ENCODE measurements at places on chromosomes 11 and 22.

GRCh38 chr11:60950933-60951605, 907 bp downstream of the SLC15A3 start:
- DNase-seq, result peak; percentile 80

- DNase-seq, result peak; percentile 45
These were observed 1471.6 kb downstream of the TBC1D22A start for GRCh38 chr22:48234011-48234410.

DNA sequence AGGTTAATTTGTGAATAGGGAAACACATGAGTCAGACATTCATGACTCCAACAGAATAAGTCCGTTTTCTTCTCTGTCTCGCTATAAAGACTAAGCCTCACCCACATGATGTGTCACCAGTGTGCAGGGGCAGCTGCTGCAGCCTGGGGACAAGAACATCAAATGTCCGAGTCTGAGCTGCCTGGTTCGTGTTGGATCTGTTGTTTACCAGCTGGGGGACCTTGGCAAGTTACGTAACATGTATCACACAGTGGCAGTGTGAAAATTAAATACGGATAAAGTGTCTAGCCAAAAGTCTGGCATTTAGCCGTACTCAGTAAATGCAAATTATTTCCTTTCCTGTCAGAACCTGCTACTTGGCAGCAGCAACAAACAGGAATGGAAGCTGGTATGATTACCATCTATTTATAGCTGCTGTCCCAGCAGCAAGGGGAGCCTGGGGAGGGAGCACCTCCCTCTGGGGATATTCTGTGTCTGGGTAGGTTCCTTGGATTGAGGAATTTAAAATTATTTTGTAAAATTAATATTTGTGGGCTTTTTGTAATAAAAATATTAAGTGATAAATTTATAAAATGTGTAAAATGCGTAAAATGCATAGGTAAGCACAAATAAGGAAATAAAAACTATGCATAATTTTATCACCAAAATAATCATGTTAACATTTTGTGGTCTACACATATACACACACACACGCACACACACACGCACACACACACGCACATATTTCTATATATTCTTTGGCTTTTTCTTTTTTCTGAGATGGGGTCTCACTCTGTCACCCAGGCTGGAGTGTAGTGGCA, 1.3 kb upstream of the CLDN25 start:
- DNase-seq, result no peak

GRCh38 chr11:68312780-68313573, 586 bp downstream of the LRP5 start:
- peak; percentile 71 for DNase-seq

DNA sequence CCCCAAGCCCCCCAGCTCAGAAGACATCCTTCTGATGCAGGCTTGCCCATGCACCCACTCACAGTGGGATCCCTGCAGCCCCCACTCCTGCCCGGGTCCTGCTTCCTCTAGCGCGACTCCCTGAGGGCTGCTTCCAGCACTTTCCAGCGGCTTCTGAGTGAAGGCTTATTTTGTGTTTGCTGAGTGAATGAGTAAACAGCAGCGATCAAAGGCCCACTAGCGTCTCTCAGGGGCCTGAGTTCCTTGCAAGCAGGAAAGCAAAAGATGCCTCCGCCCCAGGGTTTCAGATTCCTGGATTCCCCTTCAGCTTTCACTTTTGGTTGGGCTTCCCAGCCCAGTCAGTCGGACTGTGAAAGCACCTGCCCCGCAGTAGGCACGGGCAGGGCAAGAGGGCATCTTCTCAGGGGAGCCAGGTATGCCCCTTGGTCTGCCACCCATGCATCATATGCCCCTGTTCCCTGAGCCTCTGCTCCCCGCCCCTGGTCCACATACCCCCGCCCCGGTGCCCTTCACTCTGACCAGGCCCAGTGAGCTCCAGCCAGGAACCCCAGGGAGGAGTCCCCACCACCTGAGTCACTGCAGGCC, 9.2 kb downstream of the FADD start:
- peak; percentile 86 for DNase-seq

DNA sequence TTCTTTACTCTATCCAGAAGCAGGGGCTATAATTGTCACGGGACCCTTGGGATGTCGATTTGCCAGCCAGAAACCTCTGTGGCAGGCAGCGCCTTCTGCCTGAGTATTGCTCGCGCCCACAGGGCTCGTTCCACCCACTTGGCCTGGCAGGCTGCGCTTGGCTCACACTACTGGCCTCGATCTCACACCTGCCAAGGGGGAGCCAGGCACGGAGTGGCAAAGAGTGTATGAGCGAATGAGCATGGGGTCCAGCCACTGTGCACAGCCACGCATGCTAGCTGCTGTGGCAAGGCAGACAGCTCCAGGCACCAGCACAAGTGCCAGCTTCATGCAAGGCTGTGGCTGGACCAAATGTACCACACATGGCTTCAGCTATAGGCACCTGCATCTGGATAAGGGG, 599.8 kb downstream of the DLG2 start:
- no peak for DNase-seq

GRCh38 chr11:125773516-125773915, 5.1 kb downstream of the PATE2 start:
- no peak for DNase-seq

GRCh38 chr11:130581646-130582045, 133.2 kb downstream of the ADAMTS15 start:
- DNase-seq, result no peak

DNA sequence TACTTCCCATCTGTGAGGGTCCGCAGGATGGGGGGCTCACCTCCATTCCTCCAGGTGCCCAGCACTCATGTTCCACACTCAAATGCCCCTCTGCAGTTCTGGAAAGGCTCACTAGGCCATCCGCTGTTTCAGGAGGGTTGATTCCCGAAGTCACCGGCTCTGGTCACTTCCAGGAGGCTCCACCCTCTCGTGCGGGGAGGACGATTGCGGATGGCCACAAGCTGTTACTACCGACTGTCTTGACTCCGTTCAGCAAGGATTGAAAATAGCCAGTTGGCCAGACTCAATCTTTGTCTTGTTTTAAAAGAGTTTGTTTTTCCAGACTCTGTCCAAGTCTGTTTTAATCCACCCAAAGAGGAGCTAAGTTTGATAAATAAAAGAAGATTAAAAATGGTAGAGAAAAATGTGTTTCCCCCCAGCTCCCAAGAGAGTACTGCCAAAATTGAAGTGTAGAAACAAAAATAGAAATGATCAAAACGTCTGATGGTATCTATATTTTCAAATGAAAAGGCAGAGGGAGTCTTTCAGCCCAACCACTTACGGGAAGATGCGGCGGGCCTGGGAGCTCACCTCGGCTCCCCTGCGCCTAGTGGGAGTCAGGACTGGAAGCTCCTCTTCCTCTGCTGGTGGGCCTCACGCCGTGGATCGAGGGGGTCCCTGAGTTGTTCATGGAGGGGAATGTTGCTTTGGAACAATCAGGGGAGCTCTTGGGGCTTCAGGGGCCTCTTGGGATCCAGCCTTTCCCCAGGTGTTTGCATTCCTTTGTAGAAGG, 1280.8 kb downstream of the BRD1 start:
- no peak for DNase-seq

DNA sequence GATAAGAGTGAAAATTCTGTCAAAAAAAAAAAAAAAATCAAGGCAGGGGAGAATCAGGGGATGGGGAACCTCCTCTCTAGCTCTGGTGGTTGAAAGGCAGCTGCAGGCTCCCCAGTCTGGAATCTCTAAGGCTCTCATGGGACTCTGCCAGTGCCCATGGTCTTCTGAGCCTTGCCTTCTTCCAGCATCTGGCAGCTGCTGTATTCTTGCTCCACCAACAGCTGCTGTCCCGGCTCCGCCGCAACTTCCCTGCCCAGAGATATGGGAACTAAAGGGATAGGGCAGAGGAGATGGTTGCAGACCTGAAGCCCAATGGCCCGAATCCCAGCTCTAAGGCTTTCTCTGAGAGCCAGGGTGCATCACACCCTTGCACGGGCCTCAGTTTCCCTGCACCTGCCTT, 49.5 kb upstream of the PHF21B start:
- no peak for DNase-seq

- peak; percentile 77 for DNase-seq
These were observed 214.5 kb upstream of the UBASH3B start for GRCh38 chr11:122440811-122441665.

DNA sequence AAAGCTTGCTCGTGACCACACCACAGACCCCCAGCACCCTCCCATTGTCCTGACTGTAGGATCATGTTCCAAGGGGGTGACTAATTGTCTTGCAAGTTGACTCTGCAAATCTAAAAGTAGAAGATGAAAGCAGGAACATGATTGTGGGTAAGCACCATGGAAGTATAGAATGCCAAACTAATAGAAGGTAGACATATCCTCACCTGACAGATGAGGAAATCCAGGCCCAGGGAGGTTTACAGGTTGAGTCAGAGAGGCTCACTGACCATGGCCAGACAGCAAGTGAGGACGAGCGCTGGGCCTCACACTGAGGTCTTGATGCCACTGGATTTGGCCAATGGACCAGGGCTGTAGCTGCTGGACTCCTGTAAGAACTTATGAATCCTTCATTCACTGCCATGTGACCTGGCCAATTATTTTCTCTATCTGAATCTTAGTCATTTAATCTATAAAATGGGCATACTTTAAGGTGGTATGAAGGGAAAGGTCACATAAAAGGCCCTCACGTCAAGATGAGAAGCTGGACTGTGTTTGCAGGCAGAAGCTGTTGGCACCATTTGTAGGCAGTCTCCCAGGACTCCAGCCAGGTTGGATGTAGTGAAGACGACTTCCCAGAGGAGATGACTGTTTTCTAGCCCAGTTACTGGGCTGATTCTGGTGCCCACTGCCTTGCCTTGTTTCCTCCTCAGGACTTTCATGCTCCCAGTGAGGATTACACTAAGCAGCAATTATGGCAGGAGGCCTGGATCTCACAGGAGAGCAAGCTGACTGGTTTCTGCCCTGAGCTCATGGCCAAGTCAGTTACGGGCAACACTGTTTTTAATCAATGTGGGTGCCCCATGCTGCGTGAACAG, 54.6 kb downstream of the GAB4 start:
- DNase-seq, result no peak

- no peak for DNase-seq
These were observed 36.2 kb downstream of the MPPED1 start for GRCh38 chr22:43448048-43448447.

DNA sequence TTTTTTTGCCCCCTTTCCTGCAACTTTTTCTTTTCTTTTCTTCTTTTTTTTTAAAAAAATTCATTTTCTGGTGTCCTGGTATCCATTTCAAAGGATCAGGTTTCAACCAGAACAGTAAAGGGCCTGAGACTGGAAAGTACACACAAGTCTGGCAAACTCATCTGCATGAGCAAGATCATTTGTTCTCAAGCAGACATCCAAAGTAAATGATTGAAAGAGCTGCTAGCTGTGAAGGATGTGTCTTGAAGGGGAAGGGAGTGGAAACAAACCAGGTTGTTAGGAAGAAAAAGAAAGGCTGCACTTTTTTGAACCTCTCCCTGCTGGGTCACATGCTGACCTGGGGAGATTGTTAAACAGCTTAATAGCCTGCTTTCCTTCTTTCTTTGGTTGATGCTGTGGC, 5.3 kb downstream of the YAP1 start:
- DNase-seq, result peak; percentile 74

DNA sequence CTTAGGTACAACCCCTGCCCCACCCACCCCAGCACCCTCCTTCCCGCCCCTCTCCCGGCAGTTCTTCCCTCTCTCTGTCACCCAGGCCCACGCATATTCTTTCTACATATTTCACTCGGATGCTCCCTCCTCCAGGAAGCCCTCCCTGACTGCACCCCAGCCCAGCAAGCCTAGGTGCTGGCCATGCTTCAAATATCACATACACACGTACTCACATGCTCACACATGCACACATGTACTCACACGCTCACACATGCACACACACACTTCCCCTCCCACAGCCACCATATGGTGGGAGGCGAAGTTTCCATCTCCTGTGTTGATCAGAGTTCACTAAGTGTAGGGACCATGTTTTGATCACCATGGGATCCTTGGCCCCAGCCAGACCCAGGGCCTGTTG, 90.4 kb downstream of the WNT7B start:
- DNase-seq, result no peak

DNA sequence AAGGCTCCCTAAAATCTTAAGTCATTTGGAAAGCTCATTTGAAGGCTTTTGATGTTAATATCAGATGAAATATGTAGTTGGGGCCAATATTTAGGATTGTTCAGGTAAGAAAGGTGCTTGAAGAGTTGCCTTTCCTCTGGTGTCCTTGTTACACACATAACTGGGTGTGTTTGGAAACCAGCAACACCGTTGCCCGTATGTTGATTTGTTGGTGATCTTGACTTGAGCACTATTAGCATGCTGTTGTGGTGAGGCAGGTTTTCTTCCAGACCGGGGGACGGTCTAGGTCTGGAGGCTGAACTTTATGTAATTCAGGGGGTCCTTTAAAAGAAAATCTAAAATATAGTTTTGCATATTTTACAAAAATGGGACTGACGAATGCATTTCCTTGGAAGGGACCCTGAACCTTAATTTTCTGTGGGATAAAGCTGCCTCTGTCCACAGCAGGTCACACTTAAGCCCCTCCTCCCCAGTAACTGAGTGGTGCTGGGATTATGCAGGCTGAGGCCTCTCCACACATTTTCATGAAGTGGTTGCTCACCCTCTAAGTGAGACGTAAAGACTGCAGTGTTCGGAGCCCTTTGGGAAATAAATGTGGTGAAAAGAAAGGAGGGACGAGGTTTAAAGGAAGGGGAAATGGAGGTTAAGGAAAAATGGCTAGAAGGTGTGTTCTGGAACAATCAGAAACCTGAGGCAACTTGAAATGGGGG, 1.8 kb downstream of the YWHAH start:
- DNase-seq, result no peak

- DNase-seq, result peak; percentile 41
These were observed 41.6 kb downstream of the FANCF start for GRCh38 chr11:22583963-22584492.

- DNase-seq, result peak; percentile 77
These were observed 9.1 kb downstream of the BACE1-AS start for GRCh38 chr11:117300283-117300663.

GRCh38 chr11:23314162-23314561, 453.9 kb upstream of the CCDC179 start:
- no peak for DNase-seq

GRCh38 chr11:72190631-72191071, 1.3 kb upstream of the FOLR1 start:
- peak; percentile 51 for DNase-seq

- DNase-seq, result peak; percentile 85
These were observed 1021.2 kb downstream of the TBC1D22A start for GRCh38 chr22:47783433-47784366.

DNA sequence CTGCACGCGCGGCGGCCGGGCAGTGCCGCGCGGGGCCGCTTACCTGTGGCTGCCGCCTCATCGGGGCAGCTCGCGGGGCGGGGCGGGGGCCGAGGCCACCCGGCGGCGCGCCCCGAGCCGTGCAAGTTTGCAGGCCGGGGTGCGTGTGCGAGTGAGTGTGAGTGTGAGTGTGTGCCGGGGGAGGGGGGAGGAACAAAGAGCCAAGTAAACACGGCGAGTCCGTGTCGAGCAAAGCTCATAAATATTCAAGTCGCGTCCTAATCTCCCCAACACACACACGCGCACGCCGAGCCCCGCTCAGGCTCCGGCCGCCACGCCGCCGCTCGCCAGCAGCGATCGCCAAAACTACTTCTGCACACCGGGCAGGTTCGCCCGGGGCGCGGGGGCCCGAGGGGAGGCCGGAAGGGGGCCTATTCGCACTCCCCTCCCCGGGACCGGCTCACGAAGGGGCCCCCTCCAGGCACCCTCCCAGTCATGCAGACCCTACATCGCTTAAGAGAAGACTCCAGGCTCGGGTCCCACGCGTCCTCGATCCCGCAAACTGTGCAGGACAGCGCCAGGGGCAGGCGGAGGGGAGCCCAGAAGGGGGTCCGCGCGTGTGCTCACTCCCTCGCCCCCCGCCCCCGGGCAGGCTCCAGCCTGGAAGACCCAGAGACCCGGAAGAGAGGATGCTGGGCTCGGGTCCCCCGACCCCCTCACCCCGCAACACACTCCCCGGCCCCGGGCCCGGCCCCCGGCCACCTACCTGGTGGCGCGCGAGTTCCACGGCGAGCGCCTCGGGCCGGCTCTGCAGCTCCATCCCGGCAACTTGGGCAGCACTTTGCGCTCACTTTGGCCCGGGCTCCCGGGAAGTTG, 827 bp downstream of the PHF21B start:
- DNase-seq, result peak; percentile 73
